Cardiac septum (tissue), 1 donor: ENCODE measurements at places on chromosomes 2 and 18. TPM values are rescaled to one million over a fixed set of nuclear protein-coding genes. Genes with fewer than 3 reads are reported as not detected.
A peak's percentile ranks its signal among the peaks of the same experiment; 100 is the strongest.

The CCDC141 gene
- 162 TPM for total RNA-seq

The NTSR2 gene
- not detected for total RNA-seq

The IL36RN gene
- not detected for total RNA-seq

The CACNB4 gene
- total RNA-seq: 0.67 TPM

DNA sequence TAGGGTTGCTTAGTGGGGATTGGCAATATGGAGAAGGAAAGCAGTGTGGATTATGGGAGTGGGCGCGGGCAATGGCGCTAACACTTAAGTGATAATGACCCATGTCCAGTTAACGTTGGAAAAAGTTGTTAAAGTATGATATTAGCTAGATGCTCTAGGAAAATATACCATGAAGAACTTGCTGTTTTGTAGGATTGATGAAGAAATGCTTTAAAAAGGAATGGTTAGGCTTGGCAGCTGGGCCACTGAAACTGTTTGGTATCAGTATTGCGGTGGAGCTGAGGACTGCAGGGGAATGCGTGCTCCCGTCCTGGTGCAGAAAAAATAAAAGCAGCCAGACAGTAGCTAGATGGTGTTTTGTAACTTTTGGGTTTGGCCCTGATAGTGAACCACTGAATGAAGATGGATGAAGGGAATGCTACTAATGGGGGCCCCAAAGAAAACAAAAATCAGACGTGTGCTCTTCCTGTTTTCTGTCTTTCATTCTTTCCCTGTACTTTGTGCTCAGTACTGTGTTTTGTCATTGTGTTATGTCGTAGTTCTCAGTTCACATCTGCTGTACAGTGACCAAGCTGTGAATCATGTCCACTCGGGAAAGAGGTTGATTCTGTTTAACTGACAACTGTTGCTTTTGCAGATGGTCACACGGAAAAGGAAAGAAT, 999 bp downstream of the INSIG2 start:
- DNase-seq: no peak

GRCh38 chr2:213420828-213421385, 136.6 kb downstream of the SPAG16 start:
- DNase-seq: no peak

- no peak for DNase-seq
Measured at GRCh38 chr2:239916205-239917124, 108.7 kb downstream of the NDUFA10 start.

DNA sequence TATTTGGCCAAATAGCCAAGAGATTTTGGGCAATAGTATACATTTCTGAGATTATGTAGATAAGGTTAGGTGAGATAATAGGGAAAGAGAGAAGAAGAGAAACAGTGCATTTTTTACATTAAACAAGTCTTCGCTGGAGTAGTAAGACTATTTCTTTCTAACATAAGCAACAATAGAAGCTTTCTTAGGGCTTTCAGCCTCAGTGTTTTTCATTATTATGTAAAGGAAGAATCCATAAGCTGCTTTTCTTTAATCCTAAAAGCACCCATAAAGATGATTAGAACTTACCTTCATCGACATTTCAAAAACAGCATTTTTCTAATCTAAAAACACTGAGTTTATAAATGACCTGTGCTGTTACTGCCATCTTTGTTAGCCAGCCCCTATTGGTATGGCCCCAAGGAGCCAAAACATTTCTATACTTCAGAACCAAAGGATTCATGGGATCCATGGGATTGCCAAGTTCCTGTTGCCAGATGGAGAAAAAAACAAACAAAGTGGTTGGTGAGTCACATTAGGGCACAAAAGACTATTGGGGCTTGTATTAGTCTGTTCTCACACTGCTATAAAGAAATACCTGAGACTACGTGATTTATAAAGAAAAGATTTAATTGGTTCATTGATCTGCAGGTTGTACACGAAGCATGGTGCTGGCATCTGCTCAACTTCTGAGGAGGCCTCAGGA, 88.2 kb downstream of the SCG2 start:
- DNase-seq: no peak

- DNase-seq: peak; percentile 56
Measured at GRCh38 chr2:3172265-3172935, 205.2 kb downstream of the EIPR1 start.

- peak; percentile 88 for DNase-seq
Measured at GRCh38 chr2:30115141-30115980, 31.4 kb upstream of the YPEL5 start.

DNA sequence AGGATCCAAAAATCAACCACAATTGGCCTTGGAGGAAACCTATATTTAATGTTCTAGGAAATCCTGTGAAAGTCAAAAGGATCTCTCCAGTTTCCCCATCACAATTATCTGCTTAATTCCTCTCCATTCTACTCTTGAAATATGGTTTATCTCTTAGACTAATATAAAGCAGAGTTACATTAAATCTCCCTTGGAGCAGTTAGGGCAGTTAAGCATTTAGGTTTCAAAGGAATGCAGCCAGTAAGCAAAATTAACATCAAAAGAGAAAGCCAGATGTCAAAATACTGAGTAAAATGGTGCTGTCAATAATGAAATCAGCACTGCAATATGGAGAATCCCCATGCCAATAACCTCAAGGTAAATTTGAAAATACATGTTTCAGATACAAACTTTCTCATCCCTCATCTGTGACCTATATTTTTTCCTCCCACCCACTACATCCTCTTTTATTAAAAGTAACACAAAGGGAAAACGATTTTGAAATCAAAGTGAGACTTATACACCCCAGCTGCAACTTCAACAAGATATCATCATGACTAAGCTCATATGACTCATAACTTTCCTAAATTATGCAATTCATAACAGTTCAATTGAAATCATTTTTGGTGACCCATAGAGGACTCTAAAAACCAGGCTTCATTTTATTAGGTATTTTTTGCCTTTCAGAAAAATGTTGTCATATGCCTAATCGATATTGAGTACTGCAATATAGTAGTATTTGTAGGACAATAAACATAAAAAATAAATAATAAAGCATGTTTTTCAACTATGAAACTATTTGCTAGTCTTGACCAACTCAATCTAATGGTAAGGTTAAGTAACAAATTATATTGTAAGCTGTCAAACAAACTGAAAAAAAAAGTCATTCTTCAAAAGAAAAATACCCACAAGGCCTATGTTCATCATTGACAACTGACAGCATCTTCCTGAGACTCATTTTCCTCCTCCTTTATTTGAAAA, 3.1 kb downstream of the ADAM17 start:
- no peak for DNase-seq

DNA sequence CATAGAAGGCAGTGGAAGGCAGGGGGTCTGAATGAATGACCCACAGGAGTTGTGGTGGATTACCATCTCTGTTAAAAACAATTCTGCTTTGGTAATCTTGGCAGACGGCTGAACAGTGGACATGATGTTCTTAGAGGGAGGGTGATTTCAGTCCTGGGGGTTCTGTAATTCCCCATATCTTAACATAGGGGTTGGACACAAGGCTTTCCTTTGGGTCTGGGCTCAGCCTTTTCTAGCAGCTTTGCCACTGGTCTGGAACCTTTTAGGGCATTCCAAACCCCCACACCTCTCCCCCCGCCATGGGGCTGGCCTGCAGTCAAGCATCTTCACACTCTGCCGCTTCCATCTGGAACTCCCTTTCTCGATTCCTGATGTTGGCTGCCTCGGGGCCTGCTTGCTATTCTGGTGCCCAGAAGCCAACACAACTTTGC, 50.3 kb downstream of the RPL37A start:
- DNase-seq: peak; percentile 83

GRCh38 chr2:101733257-101733993, 35.9 kb downstream of the MAP4K4 start:
- no peak for DNase-seq

DNA sequence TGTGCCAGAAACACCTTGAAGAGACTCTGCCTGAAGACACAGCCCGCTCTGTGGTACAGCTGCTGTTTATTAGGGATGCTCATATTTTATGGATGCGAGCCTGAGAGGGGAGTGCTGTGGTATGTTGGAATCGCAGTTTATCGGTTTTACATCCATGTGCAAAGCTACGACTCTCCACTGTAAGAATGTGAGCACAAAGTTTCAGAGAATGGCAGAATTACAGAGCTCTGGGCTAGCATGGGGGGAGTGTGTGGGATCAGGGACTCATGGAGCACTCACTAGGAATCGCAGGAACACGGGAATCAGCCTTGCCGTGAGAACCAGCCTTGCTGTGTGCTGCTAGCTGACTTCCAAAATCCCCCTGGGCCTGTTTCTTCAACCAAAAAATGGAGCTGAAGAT, 199.9 kb downstream of the RNF144A start:
- no peak for DNase-seq

GRCh38 chr18:55186588-55186987, 227.3 kb upstream of the CCDC68 start:
- DNase-seq: no peak

DNA sequence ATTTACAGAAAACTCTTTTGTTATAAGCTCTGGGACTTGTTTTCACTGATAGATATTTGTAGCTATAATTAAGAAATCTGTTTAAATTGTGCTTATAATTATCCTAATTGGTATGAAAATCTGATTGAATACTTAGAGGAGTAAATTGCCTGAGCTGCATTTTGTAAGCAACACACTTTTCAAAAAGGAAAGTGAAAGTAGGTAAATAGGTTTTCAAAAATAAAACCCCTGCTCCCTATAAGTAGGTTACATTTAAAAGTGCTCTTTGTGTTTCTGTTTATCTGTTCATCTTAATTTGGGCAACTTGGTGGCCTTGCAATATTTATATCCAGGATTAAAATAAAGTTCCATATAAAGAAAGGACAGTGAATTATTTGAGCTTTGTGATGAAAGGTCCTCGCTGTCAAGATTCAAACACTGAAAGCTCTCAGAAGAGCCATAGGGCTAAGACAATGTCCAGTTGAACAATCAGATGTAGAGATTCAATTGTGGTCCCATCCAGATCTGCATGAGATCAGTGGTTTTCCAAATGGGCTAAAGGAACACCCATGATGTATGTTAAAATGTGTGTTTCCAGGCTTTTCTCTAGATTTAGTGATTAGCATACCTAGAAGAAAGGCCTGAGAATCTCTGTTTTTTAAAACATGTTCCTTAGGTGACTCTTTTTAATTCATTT, 371.6 kb downstream of the RPRM start:
- DNase-seq: no peak

DNA sequence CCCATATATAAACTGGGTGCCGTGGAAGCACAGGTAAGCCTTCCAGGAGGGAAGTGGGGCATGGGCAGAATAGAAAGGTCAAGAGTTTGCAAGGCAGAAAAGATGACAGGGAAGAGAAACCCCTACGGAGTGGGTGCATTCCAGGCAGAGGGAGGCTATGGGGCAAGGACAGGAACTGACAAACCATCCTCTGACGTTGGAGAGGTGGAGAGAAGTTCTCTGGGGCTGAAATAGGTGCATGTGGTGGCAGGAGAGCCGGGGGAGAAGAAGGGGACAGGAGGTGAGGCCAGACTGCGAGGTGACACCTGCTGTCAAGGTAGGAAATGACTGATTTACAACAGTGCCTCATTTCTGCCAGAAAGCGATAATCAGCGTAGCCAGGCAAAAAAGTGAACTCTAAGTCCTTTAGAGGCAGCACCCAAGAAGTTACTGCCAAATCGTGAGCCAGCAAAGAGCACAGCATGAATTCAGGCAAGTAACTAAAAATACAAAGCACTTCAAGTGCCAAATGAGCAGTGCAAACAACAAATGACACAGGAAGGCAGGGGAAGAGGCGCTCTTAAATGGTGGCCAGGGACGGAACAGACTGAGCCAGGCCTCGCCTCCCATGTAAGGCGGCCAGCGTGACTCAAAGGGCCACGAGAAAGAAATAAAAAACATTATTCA, 113.3 kb upstream of the ACVR1C start:
- DNase-seq: no peak

DNA sequence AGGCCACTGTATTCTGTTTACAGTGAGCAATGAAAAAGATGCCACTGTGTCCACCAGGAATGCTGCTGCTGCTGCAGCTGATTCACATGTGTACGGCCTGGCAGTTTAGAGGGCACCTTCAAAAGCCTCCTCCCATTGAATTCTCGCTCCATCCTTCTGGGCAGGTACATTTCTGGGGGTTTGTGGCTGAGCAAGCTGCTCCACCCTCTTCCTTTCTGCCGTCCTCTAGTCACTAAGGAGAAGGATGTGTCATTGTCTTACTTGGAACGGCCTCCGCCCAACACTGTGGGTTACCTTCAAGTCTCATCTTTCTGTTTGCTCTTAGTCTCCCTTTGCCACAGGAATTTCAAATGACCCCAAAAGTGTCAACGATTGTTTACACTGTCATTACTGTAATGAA, 182.0 kb downstream of the ZBTB7C start:
- no peak for DNase-seq

GRCh38 chr2:32947484-32948143, 861 bp downstream of the LTBP1 start:
- DNase-seq: no peak

DNA sequence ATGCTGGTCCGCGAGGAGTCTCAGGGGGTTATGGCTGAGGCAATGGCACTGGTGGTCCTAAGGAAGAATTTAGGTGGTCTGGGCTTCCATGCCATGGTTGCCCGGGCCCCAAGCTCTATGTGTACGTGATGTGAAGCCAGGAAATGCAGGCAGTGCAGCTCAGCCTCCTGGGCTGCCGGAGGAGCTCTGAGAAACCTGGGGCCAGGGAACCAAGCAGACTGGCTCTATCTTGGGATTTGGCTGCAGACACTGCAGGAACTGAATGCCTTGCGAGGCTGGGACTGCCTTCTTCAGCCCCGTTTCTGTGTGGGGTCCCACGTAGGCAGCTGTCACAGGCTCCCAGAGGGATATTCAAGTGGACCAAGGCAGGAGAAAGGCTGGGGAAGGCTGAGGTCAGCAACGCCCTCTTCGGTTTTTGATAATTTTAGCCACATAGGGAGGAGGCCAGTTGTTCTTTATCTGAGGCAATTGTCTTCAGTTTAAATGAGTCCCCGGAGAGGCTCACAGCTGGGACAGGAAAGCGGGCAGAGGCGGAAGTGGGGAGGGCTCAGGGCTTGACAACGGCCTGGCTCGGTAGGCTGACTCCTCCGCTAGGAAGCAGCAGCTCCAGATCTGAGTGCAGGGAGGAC, 77.7 kb downstream of the RHOB start:
- DNase-seq: peak; percentile 84

DNA sequence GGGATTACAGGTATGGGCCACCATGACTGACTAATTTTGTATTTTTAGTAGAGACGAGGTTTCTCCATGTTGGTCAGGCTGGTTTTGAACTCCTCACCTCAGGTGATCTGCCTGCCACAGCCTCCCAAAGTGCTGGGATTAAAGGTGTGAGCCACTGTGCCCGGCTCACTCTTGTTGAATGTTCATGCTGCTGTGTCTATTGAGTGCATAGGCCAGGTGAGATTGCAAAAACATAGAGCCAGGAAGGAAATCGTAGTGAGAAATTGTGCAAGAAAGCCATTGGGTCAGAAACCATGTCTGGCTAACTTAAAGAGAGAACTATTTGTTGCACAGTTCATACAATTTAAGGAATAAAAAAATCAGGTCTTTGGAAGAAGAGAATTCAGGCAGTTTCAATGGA, 45.5 kb upstream of the FZD5 start:
- no peak for DNase-seq

- no peak for DNase-seq
Measured at GRCh38 chr2:95158441-95158840, 1.2 kb downstream of the ZNF514 start.
